ENCODE measurements at places on chromosomes 11 and 22.

DNA sequence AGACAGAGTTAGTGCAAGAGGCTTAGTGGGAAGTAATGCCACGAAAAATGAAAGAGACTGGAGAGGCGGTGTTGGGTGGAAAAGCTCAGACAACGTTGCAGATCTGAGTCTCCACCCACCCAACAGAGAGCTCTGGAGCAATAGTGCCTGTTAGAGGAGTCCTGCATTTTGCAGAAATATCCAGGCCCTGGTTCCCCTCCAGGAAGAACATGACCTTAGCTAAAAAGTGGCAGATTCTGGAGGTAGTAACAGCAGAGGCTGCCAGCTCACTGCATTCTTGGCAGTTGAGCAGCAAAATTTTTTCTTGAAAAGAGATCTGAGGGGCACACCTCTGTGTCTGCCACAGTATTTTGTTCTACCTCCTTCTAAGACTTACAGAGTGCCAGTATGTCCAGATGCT lies 27.7 kb upstream of the BIRC3 start:
- DNase-seq, result no peak

DNA sequence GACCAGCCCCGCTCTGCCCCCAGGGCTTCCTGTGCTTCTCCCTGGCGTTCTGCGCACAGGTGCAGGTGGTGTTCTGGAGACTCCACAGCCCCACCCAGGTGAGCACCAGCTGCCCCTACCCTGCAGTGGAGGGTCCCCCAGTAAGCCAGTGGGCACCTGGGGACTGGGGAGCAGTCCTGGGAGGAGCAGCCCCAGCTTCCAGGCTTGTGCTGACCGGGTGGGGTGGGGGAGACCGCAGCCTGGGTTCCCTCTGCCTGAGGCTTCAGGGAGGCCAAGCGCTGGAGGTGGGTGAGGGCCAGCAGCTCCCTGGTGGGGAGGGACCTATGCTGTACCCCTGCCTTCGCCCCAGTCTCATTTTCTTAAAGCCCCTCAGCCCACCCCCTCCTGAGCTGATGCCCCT lies 6.9 kb downstream of the TSPAN32 start:
- DNase-seq, result no peak

GRCh38 chr22:19707347-19708290 lies 6.7 kb upstream of the SEPTIN5 start:
- DNase-seq, result no peak

DNA sequence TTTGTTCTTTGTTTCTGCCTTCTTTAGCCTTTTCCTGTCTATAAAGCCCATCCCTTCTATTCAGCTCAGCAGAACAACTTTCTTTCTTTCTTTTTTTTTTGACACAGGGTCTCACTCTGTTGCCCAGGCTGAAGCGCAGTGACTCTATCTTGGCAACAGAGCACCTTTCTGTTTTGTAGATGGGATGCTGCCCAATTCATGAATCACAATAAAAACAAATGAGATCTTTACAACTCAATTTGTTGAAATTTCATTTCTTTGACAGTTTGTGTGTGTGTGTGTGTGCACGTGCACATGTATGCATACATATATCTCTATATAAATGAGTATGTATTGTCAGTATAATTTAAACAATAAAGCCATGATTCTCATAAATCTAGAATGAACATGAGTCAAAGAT lies 25.5 kb downstream of the TSPAN18 start:
- DNase-seq, result no peak

GRCh38 chr22:42310291-42311015 lies 40.0 kb upstream of the TCF20 start:
- DNase-seq, result no peak

DNA sequence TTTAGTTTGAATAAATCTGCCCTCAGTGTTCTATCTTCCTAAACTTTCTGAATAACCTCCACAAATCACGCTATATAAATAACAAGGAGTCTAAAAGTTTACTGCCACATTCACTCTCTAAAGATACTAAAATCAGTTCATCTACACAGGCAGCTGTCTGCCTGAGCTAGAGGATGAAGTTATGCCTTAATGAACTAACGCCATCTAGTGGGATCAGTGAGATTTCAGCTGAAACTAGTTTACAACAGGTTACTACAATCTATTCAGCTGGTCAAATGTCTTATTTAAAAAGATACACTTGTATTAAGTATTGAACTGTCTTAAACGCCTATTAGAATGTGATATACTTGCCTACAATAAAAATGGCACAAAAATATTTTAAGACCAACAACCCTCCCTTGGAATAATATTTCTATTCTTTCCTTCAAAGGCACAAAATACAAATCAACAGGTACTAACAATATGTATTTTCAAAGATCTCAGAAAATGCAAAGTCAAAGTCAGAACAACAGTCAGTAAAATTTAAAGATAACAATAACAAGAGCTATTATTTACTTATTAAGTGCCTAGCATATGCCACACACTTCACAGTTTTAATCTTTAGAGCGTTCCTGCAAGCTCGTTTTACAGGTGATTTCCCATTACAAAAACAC lies 84.1 kb downstream of the LARGE2 start:
- DNase-seq, result no peak

DNA sequence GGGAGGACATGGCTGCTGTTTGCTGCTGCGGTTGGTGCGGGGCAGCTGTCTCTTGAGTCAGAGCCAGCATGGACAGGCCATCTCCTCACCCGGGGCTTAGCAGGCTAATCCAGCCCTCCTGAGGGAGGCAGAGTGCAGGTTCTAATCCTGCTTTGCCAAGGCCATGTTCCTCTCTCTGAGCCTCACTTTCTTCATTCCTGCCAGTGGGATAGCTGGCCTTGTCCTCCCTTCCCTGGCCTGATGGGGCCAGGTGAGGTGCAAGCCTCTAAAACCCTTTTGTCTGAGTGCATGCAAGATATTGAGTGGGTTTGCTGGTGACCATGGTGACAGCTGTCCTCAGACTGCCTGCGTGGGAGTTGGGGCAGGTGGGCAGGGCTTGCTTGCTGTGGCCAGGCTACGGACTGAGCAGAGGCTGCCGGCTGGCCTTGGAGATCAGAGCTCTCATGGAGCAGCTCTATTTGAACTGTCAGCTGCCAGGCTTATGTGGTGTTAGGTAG lies 3.6 kb downstream of the USP35 start:
- DNase-seq, result no peak

GRCh38 chr11:75554258-75555022 lies 7.6 kb upstream of the SERPINH1 start:
- no peak for DNase-seq

GRCh38 chr11:95556011-95556341 lies 233.6 kb downstream of the FAM76B start:
- no peak for DNase-seq

GRCh38 chr11:77187111-77187750 lies 59.2 kb downstream of the MYO7A start:
- DNase-seq, result no peak

GRCh38 chr11:12950670-12951069 lies 58.4 kb upstream of the RASSF10 start:
- no peak for DNase-seq

DNA sequence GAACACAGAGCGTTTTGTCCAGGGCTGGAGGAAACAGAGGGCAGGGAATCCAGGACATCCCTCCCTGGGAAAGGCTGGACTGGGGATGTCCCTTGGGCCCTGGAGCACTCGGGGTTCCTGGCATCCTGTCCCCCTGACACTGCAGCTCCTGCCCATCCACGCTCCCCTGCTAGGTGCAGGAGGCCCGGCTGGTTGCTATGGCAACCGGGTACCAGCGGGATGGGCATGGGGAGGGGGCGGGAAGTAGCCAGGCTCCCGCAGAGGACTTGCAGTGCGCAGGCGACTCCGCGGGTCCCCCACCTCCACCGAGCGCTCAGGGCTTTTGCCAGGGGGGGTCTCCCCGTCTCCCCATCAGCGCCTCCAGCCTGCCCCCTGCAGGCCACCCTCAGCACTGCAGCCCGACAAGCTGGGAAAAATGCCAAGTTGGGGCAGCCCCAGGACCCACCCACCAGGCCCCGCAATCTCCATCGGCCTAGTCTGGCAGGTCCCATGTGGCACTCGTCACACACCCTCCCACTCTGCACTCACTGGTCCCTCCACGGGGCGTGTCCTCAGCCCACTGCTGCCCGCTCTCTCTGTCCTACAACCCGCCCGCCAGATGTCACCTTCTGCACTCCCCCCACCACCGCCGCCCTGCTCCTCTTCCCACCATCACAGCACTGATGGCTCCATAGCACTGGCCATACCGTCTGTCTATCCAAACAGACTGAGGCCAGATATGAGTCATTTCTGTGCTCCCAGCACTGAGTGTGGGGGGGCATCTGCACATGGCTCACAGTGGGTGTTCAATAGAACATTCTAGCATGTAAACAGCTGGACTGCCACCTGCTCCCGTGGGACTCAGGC lies 31.5 kb downstream of the KIAA0930 start:
- no peak for DNase-seq

DNA sequence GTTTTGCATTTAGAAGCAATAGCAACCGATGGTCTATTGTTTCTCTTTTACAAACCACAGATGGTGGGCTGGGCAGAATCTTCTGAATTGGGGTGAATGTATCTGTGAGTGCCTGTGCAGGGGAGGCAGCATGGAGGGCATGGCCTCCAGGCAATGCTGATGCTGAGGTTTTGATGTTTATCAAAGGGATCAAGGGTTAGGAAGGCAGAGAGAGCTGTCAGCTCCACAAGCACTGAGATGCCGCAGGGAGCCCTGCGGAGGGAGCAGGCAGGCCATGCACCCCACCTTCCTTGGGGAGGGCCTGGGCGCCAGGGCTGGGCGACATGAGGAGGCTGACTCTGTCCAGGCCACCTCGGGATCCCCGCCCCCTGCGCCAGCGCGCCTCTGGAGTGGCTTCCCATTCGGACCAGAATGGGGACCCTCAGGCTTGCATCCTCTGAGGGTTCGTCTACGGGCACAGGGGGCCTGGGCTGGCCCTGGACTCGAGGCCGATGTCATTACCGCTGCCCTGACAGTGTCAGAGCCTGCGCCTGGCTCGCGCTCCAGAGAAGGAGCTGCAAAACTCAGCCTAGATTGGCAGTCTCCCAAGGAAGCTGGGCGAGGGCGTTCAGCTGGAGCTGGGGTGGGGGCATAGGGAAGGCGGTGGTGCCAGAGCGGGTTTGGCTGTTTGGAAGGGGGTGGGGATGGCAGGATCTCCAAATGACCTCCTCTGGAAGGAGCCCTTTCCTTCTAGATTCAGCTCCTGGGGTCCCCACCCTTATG lies 13.9 kb upstream of the TH start:
- DNase-seq, result no peak

GRCh38 chr11:130644187-130644586 lies 195.7 kb downstream of the ADAMTS15 start:
- no peak for DNase-seq

DNA sequence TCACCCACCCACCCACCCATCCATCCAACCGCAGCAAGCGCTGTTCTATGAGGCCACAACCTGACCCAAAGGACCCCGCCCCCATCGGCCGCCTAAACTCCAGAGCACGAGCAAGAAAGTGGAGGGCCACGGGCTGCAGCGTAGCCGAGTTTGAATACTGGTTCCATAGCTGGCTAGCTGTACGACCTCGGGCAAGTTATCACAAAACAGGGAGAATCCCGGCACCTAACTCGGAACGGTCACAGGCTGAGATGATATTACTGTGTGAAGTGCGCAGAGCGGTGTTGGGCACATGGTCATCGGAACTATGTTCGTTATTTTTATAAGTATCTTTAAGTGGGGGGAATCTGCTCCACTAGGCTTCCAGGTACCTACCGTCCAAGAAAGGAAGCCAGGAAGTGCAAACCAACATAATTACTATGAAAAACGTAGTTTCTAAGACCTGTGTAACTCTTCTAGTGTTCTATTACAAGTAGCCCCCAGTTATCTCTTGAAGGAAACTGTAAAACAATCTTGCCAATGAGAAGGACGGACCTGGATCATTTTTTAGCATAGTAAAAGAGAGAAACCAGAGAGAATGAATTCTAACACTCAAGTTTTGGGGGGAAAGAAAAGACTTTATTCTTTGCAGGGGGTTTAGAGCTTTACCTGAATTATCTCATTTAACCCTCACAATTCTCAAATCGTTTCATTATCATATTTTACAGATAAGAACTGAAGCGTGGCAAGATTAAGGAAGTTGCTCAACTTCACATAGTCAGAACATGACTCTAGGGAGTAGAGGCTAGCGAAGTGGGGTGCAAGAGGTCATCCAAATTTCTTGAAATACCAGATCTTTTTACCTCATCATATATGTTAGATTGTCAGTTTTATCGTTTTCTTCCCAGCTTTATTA lies 663 bp upstream of the BUD13 start:
- no peak for DNase-seq

GRCh38 chr22:40746428-40747220 lies 67.3 kb downstream of the MCHR1 start:
- no peak for DNase-seq

DNA sequence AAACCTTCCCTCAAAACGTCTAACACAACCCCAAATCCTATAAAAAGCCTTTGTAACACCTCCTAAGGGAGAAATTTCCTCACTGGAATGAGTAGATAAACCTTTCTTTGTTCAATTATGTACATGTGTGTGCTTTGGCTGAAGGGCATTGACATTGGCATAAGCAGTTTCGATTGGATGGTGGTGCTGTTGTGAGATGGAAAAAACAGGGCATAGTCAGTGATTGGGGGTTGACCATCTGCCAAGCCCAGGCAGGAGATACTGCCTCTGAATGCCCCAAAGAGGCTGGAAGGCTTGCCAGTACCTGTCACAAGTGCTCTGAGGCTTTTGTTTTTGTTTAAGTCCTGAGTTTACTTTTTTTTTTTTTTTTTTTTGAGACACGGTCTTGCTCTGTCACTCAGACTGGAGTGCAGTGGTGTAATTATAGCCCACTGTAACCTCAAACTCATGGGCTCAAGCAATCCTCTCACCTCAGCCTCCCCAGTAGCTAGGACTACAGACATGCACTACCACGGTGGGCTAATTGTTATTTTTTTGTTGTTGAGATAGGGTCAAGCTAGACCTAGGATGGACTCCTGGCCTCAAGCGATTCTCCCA lies 1.2 kb upstream of the CCDC117 start:
- DNase-seq, result no peak

DNA sequence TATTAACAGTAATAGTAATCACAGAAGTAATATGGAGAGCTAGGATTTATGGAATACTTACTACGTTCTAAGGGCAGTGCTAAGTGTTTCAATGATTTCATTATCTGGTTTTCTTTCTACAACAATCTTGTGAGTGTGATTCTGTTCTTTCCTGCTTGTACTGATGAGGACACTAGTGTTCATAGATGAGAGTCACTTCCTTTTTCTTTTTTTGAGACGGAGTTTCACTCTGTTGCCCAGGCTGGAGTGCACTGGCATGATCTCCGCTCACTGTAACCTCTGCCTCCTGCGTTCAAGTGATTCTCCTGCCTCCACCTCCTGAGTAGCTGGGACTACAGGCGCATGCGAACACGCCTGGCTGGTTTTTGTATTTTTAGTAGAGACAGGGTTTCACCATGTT lies 81.4 kb downstream of the DBX1 start:
- DNase-seq, result no peak
